ENCODE measurements at places on chromosomes 5 and 9.

- DNase-seq = no peak
Measured at GRCh38 chr9:137294091-137294680, 7.9 kb downstream of the NRARP start.

DNA sequence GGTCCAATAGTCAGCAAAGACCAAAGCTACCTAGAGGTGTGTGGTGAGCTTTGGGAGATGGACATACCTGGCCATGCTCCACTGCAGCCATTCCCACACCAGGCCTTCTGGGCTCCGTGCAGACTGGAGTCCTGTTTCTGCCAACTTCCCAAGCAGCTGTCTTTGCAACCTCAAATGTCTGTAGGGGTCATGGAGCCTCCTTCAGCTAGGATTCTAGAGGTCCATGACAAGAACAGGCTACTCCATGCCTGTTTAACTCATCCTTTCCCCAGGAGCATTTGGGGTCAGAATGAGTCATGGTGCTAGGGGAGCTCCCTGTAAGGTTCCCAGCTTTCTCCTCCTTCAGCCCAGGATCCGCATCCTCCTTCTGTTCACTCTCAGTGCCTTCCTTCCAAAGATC, 17.1 kb downstream of the VPS13A start:
- DNase-seq = no peak

- DNase-seq = no peak
Measured at GRCh38 chr9:98485706-98486105, 223.0 kb downstream of the GABBR2 start.

- no peak for DNase-seq
Measured at GRCh38 chr9:12469084-12469483, 224.1 kb upstream of the TYRP1 start.

GRCh38 chr5:154571325-154572035, 93.5 kb upstream of the HAND1 start:
- DNase-seq = no peak

GRCh38 chr5:166379517-166379916, 1911.9 kb upstream of the WWC1 start:
- no peak for DNase-seq

- DNase-seq = no peak
Measured at GRCh38 chr9:136628268-136628667, 34.4 kb upstream of the EGFL7 start.

- DNase-seq = no peak
Measured at GRCh38 chr5:122297587-122298298, 14.3 kb upstream of the SNCAIP start.

DNA sequence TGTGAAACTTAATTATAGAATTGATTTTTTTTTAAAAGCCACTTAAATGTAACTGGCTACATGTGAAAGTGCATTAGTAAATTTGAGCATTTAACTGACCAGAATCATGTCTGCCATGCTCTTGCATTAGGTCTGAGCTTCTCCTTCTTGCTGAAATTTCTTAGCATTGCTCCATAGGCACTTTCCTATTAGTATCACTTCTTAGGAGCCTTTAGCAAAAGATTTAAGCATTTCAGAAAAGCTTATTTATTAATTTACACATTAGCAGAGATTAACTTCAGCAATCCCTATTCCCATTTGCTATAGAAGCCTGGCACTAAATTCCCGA, 211.0 kb downstream of the SNX18 start:
- DNase-seq = no peak

DNA sequence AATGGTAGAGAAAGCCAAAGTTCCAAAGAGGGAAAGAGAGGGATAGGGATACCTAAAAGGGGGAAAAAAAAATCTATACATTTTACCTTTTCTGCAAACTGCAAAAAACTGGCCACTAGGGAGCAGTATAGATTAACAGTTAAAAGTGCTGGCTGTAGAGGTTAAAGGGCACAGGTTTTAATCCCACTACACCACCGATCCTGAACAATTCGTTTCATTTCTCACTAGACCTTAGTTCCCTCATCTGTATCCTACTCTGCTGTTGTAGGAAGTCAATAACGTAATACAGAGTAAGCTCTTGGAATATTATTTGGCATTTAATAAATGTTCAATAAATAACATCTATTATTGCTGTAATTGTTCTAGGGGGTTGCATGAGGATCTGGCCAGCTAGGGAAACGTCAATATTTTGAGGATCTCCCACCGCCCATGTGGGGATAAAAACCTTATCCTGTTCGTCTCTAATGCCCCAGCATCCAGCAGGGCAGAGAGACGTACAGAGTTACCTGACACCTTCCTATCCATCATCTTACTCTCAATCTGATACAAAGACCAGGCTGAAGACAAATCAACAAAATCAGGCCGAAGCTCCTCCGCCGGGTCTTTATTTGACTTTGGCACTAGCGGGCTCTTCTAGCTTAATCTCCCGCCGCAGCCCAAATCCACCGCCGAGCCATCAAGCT, 757 bp downstream of the CDC26 start:
- peak; percentile 44 for DNase-seq

GRCh38 chr5:135102716-135103574, 68.9 kb upstream of the PITX1 start:
- no peak for DNase-seq

DNA sequence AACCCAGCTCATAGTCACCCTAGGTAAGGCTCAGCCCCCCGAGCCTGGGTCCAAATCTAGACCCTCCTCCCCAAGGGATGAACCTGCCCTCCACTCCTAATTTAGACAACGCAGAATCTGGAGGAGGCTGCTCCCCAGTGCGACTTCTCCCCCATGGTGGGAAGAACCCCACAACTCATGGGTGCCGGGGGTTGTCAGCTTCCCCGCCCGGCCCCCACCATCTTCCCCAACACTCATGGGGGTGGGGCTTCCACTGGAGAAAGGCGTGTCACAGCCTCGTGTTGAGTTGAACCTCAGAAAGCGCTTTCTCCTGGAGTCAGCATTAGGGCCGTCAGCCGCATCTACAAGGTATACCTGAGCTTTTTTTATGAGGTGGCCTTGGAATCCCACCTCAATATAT, 66.9 kb downstream of the IRX2 start:
- DNase-seq = no peak

- no peak for DNase-seq
Measured at GRCh38 chr9:95581900-95582299, 65.1 kb upstream of the PTCH1 start.

DNA sequence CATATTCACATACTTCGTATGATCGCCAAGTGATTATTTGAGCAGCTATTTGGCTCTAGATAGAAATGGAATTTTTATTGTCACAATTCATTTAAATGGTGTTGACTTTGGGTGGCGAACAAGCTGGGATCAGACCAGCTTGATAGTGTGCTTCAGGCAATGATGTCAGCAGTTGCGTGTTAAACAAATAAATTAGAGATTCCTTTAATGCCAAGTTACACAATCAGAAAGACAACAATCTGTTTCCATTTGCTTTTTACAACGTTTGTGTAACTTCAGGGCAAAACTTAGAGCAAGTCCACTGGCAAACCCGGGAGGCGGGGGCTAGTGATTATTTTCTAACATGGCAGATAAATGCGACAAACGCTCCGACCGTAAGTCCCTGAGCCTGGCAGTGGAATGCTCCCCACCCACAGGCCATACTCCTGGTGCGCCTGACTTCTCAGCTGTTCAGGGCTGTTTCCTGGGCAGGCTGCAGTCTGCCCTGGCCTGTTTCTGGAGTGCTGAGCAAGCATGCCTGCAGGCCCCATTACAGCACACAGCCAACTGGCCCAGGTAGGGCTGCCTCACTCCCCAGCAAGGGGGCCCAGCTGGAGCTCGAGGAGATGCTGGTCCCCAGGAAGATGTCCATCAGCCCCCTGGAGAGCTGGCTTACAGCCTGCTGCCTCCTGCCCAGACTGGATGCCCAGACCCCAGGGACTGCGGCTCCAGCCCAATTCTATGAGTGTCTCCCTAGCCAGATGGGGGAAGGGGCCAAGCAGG, 88.7 kb downstream of the BASP1 start:
- no peak for DNase-seq

- no peak for DNase-seq
Measured at GRCh38 chr5:150448952-150449516, 505 bp downstream of the RPS14 start.
